ENCODE measurements at places on chromosomes 11 and 22.

DNA sequence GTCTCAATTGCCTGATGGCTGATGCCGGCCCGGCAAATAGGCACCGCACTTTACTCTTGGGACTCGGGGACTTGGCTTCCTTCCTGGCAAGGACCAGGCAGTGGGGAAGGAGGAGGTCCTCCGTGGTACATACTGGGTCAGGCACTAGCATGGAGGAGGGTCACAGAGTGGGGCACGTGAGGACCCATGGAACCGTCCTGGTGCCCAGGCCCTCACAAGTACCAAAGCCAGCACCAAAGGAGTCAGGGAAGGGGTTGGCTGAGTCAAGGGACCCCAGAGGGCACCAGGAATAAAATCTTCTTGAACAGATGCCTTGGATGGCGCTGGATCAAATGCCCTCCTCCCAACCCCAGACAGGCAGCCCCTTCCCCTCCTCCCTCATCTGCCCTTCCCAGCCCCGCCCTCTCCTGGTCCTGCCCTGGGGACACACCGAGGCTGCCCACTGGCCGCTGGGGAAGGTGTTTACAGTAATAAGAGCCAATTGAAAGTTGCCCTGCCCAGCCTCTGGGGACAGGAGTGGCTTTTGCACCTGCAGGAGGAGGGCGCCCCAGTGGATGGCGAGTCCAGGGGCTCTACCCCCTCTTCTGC, 5.6 kb upstream of the CARNS1 start:
- no peak for DNase-seq

DNA sequence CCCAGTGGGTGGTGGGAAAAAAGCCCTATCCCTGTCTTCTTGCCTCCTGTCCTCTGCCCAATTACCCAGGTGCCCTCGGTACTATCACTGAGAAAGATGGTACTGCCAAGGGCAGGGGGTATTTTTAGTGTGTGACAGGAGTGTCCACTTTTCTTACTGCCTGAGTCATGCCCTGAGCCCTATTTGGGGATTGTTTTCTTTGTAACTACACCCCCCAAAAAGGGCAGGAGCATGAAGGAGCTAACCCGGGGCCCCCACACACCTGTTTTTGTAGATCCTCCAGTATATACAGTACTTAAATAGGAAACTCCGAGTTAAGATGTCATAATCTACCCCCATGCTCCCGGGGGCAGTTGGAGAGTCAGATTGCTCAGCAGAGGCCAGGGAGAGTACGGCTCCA, 3.8 kb downstream of the SMTNL1 start:
- no peak for DNase-seq

DNA sequence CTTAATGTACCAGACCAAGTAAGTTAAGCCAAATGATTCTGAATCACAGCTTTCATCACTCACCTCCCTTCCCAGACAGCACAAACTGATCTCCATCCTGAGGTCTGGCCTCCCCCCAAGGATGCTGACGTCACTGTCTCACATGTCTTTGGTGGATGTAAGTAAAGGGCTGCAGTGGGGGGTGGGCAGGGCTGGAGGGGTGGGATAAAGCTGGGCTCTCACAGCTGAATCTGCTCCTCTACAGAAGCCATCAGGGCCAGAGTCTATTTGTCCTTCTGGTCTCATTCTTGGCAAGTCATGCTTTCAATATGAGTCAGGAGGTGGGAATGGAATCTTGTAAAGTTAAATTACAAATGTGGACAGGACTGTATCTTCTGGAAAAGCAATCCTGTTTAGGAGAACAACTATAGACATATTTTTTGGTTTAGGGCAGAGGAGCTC, 32.7 kb downstream of the P4HA3 start:
- no peak for DNase-seq

DNA sequence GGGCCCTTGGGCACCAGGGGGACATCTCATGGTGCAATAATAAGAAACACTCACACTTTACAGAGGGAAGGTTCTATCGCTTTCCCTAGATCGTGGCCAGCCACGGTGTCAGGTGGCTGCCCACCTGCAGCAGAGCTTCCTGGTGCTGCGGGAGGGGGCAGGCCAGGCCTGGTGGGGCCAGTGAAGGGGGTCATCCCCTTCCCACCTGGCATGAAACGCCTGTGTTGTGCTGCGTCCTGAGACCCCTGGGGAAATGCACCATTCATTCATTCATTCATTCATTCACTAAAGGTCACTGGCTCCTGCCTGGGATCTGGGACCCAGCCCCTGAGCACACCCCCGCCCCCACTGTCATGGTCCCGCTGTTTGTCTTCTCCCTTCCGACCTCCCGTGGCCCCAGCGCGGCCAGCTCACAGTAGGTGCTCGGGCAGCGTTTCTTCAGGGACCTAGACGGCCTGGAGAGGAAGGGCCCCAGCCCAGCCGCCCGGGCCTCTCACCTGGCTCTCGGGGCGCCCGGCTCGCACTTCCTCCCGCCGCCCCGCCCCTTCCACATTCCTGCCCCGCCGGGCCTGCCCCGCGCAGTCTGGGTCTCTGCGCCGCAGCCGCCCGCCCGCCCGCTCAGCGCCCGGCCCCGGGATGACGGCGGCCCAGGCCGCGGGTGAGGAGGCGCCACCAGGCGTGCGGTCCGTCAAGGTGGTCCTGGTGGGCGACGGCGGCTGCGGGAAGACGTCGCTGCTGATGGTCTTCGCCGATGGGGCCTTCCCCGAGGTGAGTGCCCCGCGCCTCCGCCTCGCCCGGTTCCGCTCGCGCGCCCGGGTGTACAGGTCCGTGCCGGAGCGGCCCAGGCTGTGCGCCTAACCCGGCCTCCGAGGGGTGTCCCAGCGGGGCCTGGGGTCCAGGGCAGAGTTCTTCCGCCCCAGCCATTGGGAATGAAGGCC, at the start of gene RHOD:
TSS of gene RHOD (plus strand) at position 581 of the 938 bp plus-strand sequence. CDS start at position 637, 56 bp downstream.
- DNase-seq: no peak

DNA sequence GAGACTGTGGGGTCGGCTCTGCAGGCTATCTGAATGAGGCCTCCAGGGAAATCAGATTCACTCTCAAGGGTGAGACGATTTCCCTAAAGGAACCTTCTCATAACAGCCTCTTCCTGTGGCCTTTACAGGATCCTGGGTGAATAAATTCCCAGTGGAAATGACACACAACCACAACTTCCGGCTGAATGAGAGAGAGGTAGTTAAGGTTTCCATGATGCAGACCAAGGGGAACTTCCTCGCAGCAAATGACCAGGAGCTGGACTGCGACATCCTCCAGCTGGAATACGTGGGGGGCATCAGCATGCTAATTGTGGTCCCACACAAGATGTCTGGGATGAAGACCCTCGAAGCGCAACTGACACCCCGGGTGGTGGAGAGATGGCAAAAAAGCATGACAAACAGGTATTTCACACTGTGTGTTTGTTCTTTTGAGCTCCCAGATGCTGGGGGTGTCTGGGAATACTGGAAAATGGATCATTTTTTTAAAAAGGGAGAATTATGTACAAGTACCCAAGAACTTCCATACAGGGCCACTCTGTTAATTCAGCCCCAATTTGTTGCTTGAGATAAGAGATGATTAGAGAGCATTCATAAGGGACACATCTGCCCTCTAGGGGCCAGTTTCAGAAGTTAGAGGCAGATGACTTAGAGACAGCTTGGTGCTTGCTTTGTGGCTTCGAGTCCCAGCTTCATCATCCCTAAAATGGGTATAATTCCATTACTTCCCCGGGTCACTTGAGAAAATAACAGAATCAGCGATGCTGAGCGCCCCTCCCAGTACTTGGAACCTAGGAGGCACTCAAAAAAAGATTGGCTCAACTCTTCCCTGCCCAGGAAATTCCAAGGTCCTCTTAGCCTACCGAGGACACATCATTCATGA, 10.2 kb downstream of the SERPIND1 start:
- no peak for DNase-seq

- DNase-seq: no peak
These were observed 185.4 kb upstream of the GUCY1A2 start for GRCh38 chr11:107203656-107204055.

GRCh38 chr11:100672498-100673033, 14.5 kb upstream of the ARHGAP42 start:
- no peak for DNase-seq

GRCh38 chr11:17415523-17416104, 27.2 kb upstream of the KCNJ11 start:
- no peak for DNase-seq

DNA sequence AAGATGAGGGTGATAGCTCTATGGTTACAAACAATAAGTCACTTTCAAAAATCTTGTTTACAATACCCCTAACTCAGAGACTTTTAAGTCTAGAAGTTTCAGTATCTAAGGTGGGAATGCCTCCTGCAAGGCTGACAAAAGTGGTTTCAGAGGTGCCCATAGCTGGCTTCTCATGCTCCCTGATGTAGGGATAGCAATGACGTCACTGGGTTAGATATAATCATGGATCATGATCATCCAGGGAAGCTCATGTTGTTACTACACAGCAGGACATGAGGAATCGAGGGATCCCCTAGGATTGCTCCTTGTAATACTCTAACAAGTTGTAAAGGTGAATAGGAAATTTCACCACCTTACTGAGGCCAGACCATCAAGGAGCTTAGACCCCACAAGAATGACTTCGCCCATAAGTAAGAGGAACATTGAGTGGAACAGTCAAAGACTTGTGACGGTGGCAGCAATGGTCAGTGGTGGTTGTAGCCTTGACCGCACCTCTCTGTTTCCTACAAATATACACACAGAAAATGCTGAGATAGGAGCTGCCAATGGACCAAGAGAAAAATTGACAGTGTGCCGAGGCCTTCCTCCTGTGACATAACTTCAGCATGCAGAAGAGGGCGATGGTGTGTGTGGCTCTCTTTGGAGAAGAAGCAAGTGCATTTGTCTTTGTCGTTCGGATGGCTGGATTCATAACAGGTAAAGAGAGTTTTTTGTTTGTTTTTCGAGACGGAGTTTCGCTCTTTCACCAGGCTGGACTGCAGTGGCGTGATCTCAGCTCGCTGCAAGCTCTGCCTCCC, 15.6 kb downstream of the APOL4 start:
- DNase-seq: no peak

DNA sequence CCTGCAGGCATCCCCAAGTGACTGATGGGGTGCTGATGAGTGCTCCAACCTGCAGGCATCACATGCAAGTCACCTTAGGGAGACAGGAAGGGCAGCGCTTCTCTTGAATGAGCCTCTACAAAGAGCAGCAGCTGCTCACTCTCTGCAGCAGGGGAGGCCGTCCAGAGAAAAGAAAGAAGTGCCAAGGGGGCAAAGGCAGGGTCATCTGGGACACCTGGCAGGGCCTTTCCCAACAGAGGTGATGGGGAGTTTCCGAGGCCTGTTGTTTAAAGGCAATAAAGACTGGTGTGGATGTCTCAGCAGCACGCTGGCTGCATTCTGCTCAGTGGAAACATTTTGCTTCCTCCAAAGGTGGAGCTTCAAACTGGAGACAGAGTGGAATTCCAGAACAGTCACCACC, 113.7 kb downstream of the ETS1 start:
- DNase-seq: no peak

GRCh38 chr11:107931206-107931605, 3.0 kb downstream of the RAB39A start:
- no peak for DNase-seq

GRCh38 chr11:130477586-130478203, 29.2 kb downstream of the ADAMTS15 start:
- DNase-seq: no peak

GRCh38 chr11:115321605-115322289, 182.5 kb downstream of the CADM1 start:
- no peak for DNase-seq

GRCh38 chr11:35003658-35004057, 87.2 kb downstream of the PDHX start:
- no peak for DNase-seq

DNA sequence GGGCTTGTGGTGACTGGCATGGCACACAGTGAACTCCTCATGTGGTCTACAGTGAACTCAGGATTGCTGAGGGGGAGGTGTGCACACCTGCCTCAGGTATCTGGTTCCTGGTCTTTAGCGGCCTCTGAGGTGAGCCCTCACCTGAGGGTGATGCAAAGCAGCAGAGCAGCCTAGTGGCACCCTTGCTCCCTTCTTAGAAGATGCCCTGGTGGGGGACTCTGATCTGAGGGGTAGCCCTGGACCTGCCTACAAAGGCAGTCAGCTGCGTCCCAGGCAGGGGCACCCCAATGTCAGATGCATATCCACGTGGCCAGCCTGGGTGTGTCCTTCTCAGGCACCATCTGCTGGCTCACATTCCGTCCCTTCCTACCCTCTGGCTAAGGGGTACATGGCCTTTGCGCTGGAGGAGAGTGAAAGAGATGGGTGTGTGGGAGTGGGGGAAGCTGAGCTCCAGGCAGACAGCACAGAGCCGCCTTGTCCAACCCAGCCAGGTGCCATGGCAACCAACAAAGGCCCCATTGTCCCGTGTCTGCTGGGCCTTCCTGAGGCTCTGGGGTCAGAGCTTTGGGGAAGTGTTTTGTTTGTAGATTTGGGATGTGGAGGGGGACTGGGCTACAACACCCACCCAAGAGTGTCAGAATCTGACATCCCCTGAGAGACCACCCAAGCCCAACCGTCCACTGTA, 5.8 kb downstream of the PLEKHB1 start:
- no peak for DNase-seq

- no peak for DNase-seq
These were observed 207.1 kb downstream of the CTTN start for GRCh38 chr11:70605468-70605815.

GRCh38 chr11:117829369-117829725, 4.8 kb upstream of the FXYD2 start:
- no peak for DNase-seq

- DNase-seq: no peak
These were observed 48.4 kb upstream of the MPEG1 start for GRCh38 chr11:59261150-59261549.

GRCh38 chr11:19995145-19995544, 165.1 kb downstream of the DBX1 start:
- no peak for DNase-seq

GRCh38 chr22:46379066-46379930, 43.8 kb downstream of the TRMU start:
- DNase-seq: no peak

GRCh38 chr11:108966206-108966605, 301.3 kb downstream of the DDX10 start:
- no peak for DNase-seq

GRCh38 chr11:27008811-27009535, 15.1 kb downstream of the FIBIN start:
- no peak for DNase-seq

DNA sequence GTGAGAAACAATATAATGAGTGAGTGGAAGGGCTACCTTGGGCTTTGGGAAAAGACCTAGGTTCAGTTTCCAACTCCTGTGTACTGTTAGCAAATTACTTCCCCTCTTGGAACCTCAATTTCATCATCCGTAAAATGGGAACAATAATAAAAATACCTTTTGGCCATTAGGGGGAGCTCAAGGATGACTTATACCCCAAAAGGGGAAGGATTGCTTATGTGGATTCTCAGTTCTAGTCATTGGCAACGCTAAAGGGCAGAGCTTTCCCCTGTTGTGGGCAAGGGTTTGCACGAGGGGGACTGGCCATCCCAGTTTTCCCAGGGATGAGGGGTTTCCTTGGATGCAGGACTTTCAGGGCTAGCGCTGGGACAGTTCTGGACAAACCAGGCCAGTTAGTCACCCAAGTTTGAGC, 3.1 kb upstream of the COMMD9 start:
- no peak for DNase-seq

DNA sequence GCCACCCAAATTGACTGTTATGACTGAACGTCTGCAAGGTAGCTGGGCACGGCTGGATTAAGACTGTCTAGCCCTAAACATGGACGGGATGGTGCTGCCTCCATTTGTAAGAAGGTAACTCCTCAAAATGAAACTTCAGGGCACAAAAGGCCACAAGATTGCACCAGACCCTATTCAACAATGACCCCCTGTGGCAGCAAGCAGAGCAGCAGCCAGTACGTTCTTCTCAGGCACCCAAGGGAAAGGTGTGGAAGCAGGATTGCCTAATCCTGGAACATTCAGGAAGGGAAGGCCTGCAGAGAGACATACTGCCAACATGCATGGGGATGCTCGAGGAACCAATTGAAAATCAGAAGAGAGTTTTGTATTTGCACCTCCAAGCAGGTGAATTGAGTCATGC, 4.5 kb upstream of the TBX10 start:
- no peak for DNase-seq

All from esophagus squamous epithelium (tissue), 5 donors.